ENCODE measurements at places on chromosomes 3 and 15. TPM values are rescaled to one million over a fixed set of nuclear protein-coding genes. Genes with fewer than 3 reads are reported as not detected.

GRCh38 chr15:98767692-98768091, 119.4 kb downstream of the IGF1R start:
- H3K27ac ChIP-seq = no peak overlapping the region
- H3K4me3 ChIP-seq = no peak overlapping the region
- no peaks in the 10 kb centered on the region for H3K27me3 ChIP-seq
- H3K36me3 ChIP-seq = no peaks in the 10 kb centered on the region
- DNase-seq = no peak

CFAP91 gene
- 0.29 TPM for total RNA-seq

ZNF774 gene
- total RNA-seq = 1.1 TPM

DNA sequence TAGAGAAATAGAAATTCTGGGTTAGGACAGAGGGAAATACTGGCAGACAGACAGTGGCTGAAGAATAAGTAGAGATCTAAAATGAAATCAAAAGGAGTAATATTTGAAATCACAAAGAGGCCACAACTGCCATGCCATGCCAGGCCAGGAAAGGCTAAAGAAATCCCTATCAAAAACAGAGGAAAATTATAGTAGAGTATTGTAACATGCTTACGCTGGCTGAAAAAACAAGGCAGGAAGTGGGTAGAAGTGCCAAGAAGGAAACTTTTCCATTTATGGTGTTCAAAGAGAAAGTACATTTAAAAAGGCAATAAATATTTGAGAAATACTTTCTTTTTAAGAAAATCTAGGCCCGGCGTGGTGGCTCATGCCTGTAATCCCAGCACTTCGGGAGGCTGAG, 415.7 kb downstream of the PLCL2 start:
- H3K4me1 ChIP-seq = peaks cover 7% of the 10 kb centered on the region
- H3K27me3 ChIP-seq = no peaks in the 10 kb centered on the region
- H3K4me3 ChIP-seq = no peak overlapping the region
- no peak for DNase-seq
- H3K36me3 ChIP-seq = peaks cover 5% of the 10 kb centered on the region

- H3K27ac ChIP-seq = no peak overlapping the region
- no peaks in the 10 kb centered on the region for H3K4me1 ChIP-seq
- H3K4me3 ChIP-seq = no peak overlapping the region
- no peak for DNase-seq
- peaks cover 12% of the 10 kb centered on the region for H3K27me3 ChIP-seq
Observed at GRCh38 chr15:77839970-77840905, 207.5 kb upstream of the LINGO1 start.

DNA sequence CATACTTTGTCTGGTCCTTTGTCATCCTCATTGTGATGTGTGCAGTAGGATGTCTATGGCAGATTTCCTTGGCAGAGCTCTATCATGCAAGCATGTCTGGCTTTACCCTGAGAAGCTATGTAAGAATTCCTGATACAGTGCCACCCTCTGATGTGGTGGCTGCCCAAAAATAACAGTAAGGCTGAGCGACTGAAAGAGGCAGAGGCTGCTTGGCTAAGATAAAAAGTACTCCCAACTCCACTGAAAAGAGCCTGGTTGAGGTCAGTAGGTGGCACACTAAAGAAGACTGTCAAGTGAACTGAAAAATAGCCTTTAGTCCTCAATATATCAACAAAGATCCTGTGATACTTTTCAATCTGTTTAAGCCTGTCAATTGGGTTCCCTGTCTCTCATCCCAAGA, 31.7 kb downstream of the BTLA start:
- H3K4me3 ChIP-seq = no peak overlapping the region
- H3K27ac ChIP-seq = no peak overlapping the region
- no peak for DNase-seq
- no peaks in the 10 kb centered on the region for H3K27me3 ChIP-seq

PLA2G4E gene
- not detected for total RNA-seq

GRCh38 chr3:141051443-141052200, 475 bp downstream of the SPSB4 start:
- no peak for DNase-seq
- H3K36me3 ChIP-seq = no peaks in the 10 kb centered on the region
- peaks cover 12% of the 10 kb centered on the region for H3K4me1 ChIP-seq
- H3K4me3 ChIP-seq = no peak overlapping the region
- H3K27me3 ChIP-seq = peaks cover 53% of the 10 kb centered on the region
- H3K27ac ChIP-seq = no peak overlapping the region

CCDC51 gene
- 24.4 TPM for total RNA-seq

GRCh38 chr3:133106169-133106568, 68.0 kb downstream of the TMEM108 start:
- DNase-seq = no peak
- no peaks in the 10 kb centered on the region for H3K36me3 ChIP-seq
- H3K27me3 ChIP-seq = peaks cover 6% of the 10 kb centered on the region
- H3K4me1 ChIP-seq = no peaks in the 10 kb centered on the region

DNA sequence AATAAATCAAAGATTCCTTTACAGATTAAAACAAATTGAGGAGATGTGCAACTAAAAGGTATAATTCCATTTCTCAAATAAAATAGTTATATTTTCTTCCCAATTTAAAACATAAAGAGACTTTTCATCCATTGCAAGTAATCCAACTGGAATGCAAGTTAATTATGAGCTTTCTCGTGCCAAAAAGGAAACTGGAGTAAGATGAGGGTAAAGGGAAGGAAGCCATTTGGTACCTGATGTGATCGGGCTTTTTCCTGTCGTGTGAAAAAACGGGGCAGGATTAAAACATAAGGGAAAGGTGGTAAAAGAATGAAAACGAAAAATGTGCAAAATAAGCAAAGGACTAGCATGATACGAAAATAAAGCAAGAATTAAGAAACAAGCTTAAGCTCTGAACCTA, 41.8 kb upstream of the XXYLT1 start:
- no peak overlapping the region for H3K27ac ChIP-seq
- no peak for DNase-seq
- H3K36me3 ChIP-seq = peaks cover 2% of the 10 kb centered on the region

- H3K4me1 ChIP-seq = peaks cover 13% of the 10 kb centered on the region
- DNase-seq = no peak
- H3K27me3 ChIP-seq = peaks cover 4% of the 10 kb centered on the region
- H3K36me3 ChIP-seq = no peaks in the 10 kb centered on the region
Observed at GRCh38 chr3:150798122-150798618, 35.2 kb upstream of the SIAH2 start.

Measured in activated CD4-positive, alpha-beta memory T cell treated with anti-CD3 and anti-CD28 coated beads for 36 hours (primary cell).